Stimulated activated CD4-positive, alpha-beta T cell treated with anti-CD3 and anti-CD28 coated beads, Interleukin-1b, Interleukin-23, amount 100 ng/mL, for 1 hour (primary cell): ENCODE measurements at places on chromosomes 6 and 20.

DNA sequence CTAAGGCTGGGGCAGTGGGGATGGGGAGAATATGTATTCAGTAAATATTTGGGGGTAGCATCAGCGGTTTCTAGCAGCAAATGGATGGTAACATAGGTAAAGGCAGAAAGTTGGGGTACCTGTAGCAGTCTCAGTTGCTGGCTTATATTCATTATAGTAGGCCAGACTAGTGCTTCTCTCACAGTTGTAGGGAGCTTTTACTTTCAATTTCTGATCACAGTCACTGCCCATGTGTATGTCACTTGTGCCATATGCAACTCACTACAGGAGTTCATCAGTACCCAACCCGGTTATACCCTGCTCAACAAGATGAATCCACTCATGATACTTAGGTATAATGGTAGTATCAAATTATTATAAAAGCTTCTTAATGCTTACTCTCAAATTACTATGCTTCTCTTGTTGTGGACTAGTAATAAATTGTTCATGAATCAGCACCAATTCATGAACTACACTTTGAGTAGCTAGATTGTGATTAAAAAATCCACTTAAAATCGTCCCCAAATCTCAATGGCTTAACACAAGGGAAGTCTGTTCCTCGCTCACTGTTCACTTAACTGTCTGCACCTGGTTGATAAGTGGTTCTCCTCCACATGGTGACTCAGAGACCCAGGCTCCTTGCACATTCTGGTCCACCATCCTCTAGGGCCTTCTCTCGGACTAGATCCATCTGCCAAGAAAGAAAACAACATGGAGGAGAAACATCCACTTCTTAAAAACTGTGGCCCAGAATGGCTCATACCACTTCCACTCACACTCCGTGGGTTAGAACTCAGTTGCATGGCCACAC, 31.3 kb upstream of the MYLIP start:
- DNase-seq = no peak

DNA sequence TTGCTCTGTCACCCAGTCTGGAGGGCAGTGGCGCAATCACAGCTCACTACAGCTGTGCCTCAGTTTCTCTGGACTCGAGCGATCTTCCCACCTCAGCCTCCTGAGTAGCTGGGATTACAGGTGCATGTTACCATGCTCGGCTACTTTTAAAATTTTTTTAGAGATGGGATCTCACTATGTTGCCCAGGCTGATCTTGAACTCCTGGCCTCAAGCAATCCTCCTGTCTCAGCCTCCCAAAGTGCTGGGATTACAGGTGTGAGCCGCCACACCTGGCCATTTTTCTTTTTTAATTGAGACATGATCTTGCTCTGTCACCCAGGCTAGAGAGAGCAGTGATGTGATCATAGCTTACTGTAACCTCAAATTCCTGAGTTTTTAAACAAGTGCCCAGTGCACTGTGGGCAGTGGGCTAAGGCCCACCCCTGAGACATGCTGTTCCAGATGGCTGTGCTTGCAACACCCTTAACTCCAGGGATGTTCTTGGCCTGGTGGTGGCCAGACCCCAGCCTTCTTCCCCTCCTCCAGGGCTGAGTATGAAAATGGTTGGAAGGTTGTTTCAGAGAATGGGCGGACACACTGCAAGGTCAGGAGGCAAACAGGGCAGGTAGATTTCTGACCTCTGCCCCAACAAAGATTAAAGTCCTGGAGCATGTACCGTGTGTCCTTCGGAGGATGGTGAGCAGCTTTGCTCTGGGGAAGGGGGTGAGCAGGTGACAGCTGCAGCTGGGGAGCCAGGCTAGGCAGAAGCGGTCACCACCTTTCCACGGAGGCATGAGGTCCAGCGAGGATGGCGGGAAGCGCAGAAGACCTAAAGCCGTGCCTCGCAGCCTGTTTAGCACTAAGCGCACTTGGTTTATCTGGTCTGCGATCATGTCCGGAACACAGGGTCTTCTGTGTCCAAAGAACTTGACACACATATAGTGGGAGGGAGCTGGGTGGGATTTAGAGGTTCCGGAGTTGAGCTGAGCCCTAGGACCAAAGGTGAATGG, 1.4 kb upstream of the FAM83C start:
- DNase-seq = no peak

- no peak for DNase-seq
Measured at GRCh38 chr6:17980329-17980728, 7.1 kb downstream of the KIF13A start.

- no peak for DNase-seq
Measured at GRCh38 chr6:34445313-34445860, 19.5 kb upstream of the RPS10 start.

- no peak for DNase-seq
Measured at GRCh38 chr6:43891072-43891870, 121.3 kb downstream of the VEGFA start.
